CD4-positive, alpha-beta memory T cell (primary cell): ENCODE measurements at places on chromosomes 5 and 9. TPM values are rescaled to one million over a fixed set of nuclear protein-coding genes. Genes with fewer than 3 reads are reported as not detected.

CNTLN gene
- 0.15 TPM for total RNA-seq

SPINK13 gene
- total RNA-seq = not detected

PRUNE2 gene
- total RNA-seq = not detected

FRMPD1 gene
- total RNA-seq = not detected

SH3TC2 gene
- not detected for total RNA-seq

GRIN1 gene
- not detected for total RNA-seq

GLRA1 gene
- total RNA-seq = not detected

CNTRL gene
- 119 TPM for total RNA-seq
